ENCODE measurements at places on chromosomes 13 and 19. TPM values are rescaled to one million over a fixed set of nuclear protein-coding genes. Genes with fewer than 3 reads are reported as not detected.

Gene UBE2L5
- total RNA-seq, result not detected

Gene VAV1
- total RNA-seq, result 0.14 TPM

Gene UBL3
- total RNA-seq, result 9.7 TPM

Gene ZNF534
- not detected for total RNA-seq

Gene ZNF99
- not detected for total RNA-seq

Gene ATP4A
- not detected for total RNA-seq

Gene EEF1AKMT1
- 10.7 TPM for total RNA-seq

Gene DBP
- total RNA-seq, result 2.6 TPM

Gene MEIS3
- 31.9 TPM for total RNA-seq

- DNase-seq, result no peak
Measured at GRCh38 chr19:17835182-17836006, 12.4 kb downstream of the JAK3 start.

DNA sequence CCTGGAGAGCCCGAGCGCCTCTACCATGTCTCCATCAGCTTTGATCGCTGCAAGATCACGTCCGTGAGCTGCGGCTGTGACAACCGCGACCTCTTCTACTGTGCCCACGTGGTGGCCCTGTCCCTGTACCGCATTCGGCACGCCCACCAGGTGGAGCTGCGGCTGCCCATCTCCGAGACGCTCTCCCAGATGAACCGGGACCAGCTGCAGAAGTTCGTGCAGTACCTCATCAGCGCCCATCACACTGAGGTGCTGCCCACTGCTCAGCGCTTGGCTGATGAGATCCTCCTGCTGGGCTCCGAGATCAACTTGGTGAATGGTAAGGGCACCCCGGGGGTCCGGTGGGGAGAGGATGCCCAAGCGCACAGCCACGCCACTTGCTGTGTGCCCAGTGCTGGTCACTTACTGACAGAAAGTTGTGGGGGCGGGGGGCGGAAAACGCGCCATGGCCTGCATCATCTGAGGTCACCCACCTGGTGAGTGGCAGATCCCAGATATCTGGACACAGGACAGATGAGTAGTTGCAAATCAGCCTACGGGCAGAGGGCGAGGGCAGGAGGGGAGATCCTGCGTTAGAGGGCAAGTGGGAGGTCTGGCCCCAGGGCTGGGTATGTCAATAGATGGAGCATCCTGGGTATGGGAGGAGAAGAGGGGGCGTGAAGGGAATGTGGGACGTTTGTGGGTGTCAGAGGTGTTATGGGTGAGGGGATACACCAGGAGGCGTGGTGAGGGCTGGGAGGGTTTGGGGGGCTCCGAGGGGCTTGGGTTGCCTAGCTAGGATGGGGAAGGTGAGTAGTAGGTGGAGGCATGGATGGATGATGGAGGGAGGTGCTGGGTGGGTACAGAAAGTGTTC is 9.8 kb downstream of the ZSWIM4 start:
- no peak for DNase-seq

DNA sequence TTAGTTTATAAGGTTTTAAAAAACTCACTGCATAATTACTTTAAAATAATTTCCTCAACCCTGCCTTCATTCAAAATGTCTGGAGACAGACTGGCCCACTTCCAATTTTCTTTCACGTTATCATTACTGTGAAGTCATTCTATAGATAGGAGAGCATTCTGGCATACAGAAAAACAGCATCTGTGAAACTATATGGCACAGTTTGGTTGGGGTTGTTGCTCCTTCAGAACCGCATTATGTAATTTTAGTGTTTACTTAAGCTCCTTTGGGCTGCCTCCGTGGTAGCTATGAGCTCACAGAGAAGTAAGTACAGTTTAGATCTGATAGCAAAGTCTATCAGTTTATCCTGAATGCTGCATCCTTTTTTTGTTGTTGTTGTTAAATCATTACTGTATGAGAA is 104.3 kb downstream of the KCNRG start:
- DNase-seq, result no peak

GRCh38 chr19:46495786-46496099 is at the start of gene PNMA8B:
Gene PNMA8B (minus strand): TSS chr19:46495867. CDS start chr19:46495465, 402 bp downstream.
- DNase-seq, result no peak

GRCh38 chr13:61738236-61738750 is 322.6 kb upstream of the PCDH20 start:
- DNase-seq, result no peak

DNA sequence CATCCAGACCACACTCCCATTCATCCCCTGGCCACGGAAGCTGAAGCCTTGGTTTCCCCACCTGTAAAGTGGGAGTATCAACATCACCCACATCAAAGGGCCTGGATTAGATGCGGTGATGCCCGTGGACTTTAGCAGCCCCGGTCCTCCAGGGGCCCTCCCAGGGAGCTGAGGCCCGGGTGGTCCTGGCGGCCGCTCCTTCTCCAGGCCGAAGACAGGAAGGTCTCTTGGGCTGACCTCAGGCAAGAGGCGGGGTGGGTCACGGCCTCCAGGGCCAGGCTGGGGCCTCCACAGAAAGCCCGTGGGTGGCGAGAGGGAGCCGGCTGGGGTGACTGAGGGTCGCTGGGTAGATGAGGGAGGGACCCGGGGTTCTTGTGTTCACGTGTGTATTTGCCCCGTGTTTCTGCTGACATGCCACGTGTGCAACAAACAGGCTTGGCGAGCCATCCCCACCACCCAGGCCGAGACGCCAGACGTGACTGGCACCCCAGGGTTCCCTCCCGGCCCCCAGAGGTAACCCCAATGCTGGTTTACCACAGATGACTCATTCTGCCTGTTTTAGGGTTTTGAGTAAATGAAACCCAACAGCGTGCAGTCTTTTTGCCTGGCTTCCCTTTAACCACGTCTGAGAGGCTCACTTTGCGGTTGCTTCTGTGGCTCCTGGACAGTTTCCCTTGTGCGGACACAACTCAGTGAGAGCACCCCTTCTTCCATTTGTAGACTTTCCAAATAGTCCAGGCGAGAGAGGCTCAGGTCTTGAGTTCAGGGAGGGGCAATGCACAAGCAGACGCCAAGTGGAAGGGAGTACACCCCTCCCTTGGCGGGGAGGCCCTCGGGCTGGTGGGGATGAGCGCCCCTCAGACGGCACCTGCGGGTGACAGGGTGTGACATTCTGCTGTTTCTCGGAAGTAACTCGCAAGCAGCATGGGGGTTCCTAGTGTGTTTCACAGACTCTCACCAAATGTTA is 42.9 kb downstream of the C13orf46 start:
- DNase-seq, result peak; percentile 47

DNA sequence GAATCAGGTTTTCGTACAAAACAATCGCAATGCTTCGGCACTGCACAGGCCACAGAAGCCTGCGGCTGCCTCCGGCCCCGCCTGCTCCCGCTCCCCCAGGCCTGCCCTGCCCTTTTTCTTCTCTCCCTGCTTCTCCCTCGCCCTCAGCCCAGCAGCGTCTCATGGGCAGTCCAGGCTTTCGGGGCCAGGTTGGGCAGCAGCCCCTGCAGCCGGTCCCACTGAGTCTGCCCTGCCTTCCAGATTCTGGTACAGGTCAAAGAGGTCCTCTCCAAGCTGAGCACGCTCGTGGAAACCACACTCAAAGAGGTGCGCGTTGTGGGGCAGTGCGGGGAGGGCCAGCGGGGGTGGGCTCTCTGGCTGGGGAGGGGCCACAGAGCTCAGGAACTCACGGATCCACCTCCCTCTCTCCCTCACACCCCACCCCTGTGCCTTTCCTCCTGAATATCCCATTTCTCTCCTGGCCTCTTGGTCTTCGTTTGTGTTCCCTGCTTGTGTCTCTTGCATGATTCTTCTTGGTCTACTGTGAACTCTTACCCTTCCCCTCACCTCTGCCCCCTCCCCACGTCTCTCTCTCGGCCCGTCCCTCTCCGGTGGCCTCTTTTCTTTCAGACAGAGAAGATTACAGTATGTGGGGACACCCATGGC is 30.1 kb downstream of the CCDC8 start:
- no peak for DNase-seq

DNA sequence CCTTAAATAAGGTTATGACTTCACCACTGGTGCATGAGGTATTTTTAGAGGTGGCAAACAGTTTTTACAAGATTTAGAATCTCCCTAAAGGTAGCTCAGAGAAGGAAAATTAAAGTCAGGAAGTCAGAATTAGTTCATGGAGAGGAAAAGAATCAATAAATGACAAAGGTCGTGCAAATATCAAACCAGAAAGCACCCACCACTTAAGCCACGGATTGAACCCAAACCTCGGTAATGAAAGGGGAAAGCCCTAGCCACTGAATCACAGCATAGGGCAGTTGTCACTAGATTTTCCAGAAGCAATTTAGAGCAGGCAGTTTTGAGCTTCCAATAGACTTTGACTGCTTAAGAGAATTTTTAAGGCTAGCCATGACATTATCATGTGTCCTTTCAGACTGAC is 1590.4 kb downstream of the SLITRK1 start:
- DNase-seq, result no peak

- DNase-seq, result no peak
Measured at GRCh38 chr13:73981595-73981994, 152.6 kb downstream of the KLF12 start.

GRCh38 chr19:54273821-54274220 is 7.1 kb downstream of the LILRB2 start:
- no peak for DNase-seq

- no peak for DNase-seq
Measured at GRCh38 chr19:23882493-23882892, 32.2 kb upstream of the ZNF726 start.

GRCh38 chr19:36081894-36082293 is 27.2 kb downstream of the WDR62 start:
- no peak for DNase-seq

- no peak for DNase-seq
Measured at GRCh38 chr13:106774621-106775020, 206.7 kb upstream of the ARGLU1 start.

GRCh38 chr19:39494661-39495060 is 4.1 kb upstream of the DLL3 start:
- no peak for DNase-seq

GRCh38 chr13:62482351-62482750 is 1066.7 kb upstream of the PCDH20 start:
- DNase-seq, result peak; percentile 28

DNA sequence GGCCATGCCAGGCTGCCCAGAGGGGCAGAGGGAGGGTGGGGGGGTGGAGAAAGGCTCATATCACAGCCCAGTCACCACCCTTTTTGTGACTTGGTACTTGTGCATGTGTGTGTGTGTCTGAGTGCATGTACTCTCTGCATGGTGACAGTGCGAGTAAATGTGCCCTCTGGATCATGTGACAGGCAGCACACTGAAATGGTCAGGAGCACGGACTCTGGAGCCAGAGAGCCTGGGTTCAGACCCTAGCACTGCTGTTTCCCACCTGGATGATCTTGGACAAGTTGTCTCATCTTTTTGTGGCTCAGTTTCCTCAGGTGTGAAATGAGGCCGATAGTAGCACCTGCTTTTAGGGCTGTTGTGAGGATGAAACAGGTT is 2.0 kb downstream of the CIC start:
- DNase-seq, result no peak

- no peak for DNase-seq
Measured at GRCh38 chr13:74027161-74027779, 106.9 kb downstream of the KLF12 start.

- no peak for DNase-seq
Measured at GRCh38 chr13:20141238-20142022, 19.4 kb downstream of the GJA3 start.

DNA sequence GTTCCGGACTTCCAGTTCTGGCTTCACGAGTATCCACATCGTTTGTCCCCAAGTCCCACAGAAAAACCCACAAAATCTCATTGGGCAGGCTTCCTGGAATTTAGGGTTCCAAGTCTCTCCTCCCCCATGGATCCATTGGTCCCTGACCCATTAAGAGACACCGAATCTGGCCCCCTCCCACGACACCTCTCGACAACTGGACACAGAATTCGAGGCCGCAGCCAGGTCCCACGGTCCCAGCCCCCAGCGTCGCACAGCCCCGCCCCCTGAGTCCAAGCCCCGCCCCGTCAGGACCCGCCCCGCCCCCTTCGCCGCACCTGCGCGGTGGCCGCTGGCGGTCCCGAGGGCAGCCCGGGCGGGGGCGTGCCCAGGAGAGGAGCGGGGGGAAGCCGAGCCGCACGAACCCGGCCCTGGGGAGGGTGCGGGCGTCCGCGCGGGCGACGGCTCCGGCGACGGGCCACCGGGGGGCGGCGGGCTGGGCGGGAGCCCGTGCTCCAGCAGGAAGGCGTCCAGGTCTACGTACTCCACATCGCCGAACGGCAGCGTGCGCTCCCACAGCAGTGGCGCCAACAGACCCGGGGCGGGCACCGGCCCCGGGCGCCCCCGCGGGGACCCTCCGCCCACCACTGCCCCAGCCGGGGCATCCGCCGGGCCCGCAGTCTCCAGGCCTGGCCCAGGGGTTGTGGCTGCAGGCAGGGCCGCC is 1.8 kb downstream of the DBP start:
- DNase-seq, result no peak

- no peak for DNase-seq
Measured at GRCh38 chr13:41775251-41775650, 185.7 kb downstream of the VWA8 start.

DNA sequence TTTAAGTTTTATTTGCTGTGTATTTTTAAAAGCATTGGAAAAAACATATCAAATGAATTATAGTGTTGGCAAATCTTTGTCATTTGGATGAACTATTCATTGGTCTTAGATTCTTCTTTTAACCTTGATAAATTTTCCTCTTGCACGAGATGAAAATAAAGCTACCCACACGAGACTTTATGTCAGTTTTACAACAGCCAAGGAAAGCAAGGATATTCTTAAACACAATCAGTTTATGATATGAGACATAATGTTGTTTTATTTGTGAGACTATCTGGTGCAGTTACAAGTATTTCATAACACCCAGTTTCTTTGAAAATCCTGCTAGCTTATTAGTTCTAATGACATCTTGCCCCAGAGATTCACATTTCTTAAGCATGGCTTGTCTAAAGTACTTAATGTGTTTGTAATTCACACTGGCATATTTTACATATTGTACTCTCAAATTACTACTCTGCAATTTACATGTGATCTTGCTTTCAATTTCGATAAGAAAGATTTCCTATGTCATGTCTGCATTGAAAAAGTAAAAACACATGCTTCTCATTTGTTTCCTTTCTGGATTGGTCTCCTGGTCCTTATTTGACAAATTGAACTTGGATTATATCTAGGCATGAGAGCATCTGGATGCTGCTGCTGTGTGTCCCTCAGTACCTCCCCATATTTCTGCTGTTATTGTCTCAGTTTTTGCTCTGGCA is 955.5 kb upstream of the PCDH9 start:
- no peak for DNase-seq

DNA sequence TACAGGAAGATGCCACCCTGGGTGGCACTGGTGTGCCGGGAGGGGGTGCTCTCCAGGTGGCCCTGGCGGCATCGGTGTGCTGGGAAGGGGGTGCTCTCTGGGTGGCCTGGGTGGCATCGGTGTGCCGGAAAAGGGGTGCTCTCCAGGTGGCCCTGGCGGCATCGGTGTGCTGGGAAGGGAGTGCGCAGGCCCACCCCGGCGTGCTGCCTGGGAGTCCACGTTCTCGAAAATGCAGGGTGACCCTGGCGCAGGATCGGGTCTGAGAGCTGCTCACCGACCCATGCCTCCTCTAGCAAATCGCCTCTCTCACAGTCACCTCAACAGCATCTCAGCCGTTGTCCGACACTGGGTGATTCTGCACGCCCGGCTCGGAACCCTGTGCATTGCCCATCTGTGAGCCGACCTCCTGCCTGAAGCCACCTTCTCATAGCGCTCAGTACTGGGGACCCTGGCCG is 36.4 kb downstream of the RASA3 start:
- no peak for DNase-seq

- no peak for DNase-seq
Measured at GRCh38 chr19:55673889-55674288, 1.1 kb upstream of the EPN1 start.

All from A172 (cell line).